ENCODE measurements at places on chromosomes 3 and 15.

GRCh38 chr3:146747928-146748327 is 142.8 kb upstream of the PLSCR5 start:
- no peak for DNase-seq

GRCh38 chr3:127750226-127751031 is 71.9 kb downstream of the MGLL start:
- no peak for DNase-seq

DNA sequence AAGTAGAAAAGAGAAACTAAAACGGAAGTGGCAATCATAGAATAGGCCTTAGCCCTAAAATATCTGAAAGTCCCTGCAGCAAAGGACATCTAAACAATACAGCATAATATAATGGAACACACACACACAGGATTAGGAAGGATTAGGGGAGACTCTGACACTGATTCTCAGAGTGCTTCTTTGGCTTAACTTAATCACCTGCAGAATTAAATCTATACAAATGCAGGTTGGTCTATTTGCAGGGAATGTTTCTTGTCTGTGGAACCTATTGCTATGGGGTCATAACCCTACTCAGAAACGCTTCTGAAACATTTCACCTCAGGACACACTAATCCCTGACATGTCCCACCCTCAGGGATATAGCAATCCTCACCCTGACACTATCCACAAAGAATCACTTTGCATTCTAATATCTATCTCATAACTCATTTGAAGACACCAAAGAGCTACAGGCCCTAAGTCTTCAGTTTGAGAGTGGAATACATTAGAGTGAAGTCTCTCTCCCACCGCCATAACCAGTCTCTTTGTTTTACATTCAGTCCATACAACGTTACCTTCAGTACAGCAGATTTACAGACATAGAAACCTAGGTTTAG is 1041.2 kb downstream of the TUSC7 start:
- DNase-seq: no peak

DNA sequence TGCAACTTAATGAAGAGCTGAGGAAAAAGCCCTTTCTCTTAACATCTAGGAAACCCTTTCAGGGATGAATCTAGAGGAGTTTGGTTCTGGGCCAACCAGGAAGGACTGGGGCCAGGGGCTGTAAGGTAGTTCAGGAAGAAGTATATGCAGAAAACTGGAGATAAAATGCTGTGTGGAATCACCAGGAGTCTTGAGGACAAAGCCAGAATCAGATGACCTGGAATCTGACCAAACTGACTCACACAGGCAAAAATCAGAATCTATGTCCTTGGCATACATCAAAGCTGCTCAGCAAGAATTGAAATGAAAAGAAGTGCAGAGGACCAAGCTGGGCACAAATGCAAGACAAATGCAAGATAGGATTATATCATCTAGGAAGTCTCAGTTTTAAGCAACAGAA is 59.4 kb upstream of the ATP2C1 start:
- no peak for DNase-seq

- DNase-seq: no peak
Measured at GRCh38 chr15:51089699-51090453, 4.8 kb downstream of the TNFAIP8L3 start.

DNA sequence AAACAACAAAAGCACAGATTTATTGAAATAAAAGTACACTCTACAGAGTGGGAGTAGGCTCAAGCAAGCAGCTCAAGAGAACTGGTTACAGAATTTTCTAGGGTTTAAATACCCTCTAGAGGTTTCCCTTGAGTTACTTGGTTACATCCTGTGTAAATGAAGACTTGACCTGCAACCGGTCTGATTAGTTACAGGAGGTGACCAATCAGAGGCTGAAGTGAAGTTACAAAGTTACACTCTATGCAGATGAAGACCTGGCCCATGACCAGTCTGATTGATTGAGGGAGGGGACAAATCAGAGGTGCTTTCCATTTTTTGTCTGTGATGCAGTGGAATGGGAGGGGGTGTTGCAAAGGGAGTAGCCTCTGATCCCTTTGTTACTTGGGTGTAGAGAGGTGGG is 723.4 kb downstream of the ZPLD1 start:
- DNase-seq: no peak

GRCh38 chr3:192409201-192409837 is 318.0 kb downstream of the FGF12 start:
- no peak for DNase-seq

Measured in SK-N-MC (cell line).